ENCODE measurements at places on chromosomes 2 and 18. TPM values are rescaled to one million over a fixed set of nuclear protein-coding genes. Genes with fewer than 3 reads are reported as not detected.

Gene STARD7
- 77.3 TPM for total RNA-seq

Gene SERPINB12
- not detected for total RNA-seq

Gene UBXN4
- 64.1 TPM for total RNA-seq

- no peak overlapping the region for H3K4me3 ChIP-seq
- H3K4me1 ChIP-seq = no peaks in the 10 kb centered on the region
- no peak for DNase-seq
- H3K36me3 ChIP-seq = no peaks in the 10 kb centered on the region
These were observed 70.7 kb downstream of the CDC42EP3 start for GRCh38 chr2:37600735-37601134.

DNA sequence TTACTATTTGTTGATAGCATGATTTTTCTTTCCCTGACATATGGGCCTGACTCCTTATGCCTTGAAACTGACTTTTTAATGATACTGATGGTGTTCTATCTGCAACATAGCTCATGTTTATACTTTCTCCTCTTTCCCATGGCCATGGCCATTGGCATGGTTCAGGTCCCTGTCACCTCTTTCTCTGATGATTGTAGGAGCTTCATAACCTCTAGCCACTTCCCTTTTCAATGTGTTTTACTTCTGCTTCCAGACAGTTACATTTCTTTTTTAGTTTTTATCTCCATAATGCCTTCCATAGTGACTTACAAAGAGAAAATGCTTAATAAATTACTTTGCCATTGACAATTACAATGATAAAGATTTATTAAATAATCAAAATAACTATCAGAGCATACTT lies 177.9 kb upstream of the SETBP1 start:
- no peaks in the 10 kb centered on the region for H3K36me3 ChIP-seq
- DNase-seq = no peak
- H3K27ac ChIP-seq = no peak overlapping the region
- no peak overlapping the region for H3K4me3 ChIP-seq
- H3K27me3 ChIP-seq = no peaks in the 10 kb centered on the region

Gene SCN3A
- total RNA-seq = 2.2 TPM

Gene PARD3B
- 70.5 TPM for total RNA-seq

DNA sequence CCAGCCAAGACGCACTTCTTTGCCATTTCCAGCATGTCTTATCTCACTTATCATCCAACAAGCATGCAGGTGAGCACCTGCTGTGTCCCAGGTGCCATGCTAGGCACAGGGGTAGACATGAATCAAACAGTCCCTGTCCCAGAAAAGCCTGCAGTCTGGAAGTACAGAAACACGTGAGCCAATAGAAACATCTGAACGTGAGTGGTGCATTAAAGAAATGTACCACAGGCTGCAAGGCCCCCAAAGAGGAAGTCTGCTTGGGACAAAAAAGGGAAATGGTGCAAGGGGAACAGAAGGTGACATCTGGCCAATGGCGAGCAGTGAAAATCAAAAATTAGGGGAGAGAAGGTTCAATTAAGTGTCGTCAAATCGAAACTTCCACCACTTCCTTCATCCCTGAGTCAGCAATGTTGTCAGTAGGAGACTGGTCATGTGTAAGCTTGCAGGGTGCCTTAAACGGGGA lies 17.6 kb upstream of the TMEM247 start:
- no peak overlapping the region for H3K27ac ChIP-seq
- H3K27me3 ChIP-seq = no peaks in the 10 kb centered on the region
- no peak overlapping the region for H3K4me3 ChIP-seq
- DNase-seq = no peak

GRCh38 chr2:98805412-98806171 lies 74.7 kb upstream of the MGAT4A start:
- peak overlapping the region; percentile 57 for H3K27ac ChIP-seq
- no peaks in the 10 kb centered on the region for H3K27me3 ChIP-seq
- H3K36me3 ChIP-seq = no peaks in the 10 kb centered on the region
- DNase-seq = peak; percentile 17
- no peak overlapping the region for H3K4me3 ChIP-seq

Gene HYCC2
- 19.0 TPM for total RNA-seq

Gene TNFRSF11A
- total RNA-seq = 6.7 TPM

Gene ACMSD
- total RNA-seq = not detected

DNA sequence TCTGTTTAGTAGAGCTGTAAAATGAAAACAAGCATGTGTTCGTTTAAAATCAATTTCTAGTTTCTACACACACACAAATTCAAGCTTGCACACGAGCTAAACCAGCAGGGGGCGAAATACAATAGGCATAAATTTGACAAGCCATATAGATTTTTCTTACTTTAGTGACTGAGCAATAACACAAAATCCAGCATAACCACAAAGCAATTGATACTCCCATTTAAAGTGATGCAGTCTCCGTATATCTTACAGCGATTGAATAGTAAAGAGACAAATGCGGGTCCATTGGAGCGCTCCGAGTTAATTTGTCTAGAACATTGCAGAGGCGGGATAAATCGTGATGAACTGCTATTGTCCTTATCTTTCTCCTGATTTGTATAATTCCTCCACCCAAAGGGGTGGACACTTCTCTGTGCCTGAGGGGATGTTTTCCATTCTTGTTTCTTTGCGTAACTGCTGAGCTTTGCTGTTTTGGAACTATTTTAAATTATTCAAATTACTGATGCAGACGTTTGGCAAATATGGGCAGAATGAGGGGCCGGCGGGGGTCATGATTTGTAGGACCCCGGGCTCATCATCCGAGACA lies 1.2 kb upstream of the AFTPH start:
- peak overlapping the region; percentile 99 for H3K27ac ChIP-seq
- H3K4me3 ChIP-seq = peak overlapping the region; percentile 99
- H3K4me1 ChIP-seq = no peaks in the 10 kb centered on the region
- H3K27me3 ChIP-seq = no peaks in the 10 kb centered on the region

- no peak overlapping the region for H3K27ac ChIP-seq
- no peak for DNase-seq
- H3K36me3 ChIP-seq = no peaks in the 10 kb centered on the region
- no peaks in the 10 kb centered on the region for H3K4me1 ChIP-seq
- no peak overlapping the region for H3K4me3 ChIP-seq
- H3K27me3 ChIP-seq = no peaks in the 10 kb centered on the region
These were observed 1055.5 kb upstream of the KLHL29 start for GRCh38 chr2:22329211-22330154.

DNA sequence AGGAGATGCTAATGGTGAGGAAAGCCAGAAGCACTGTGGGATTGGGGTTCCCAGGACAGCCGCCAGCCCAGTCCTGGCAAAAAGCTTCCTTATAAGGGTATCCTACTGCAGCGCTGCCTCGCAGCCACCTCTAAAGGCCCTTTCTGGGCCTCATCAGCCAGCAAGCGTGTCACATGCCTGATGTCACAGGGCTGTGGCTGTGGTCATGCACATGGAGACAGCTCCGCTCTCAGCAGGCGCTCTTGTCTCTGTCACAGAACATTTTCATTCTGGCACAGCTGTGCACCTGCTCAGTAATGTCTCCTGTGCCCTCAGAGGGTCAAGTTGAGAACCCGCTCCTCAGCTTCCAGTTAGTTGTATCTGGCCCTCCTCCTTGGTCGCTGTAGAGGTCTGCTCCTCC lies 17.7 kb upstream of the MAL start:
- no peak overlapping the region for H3K4me3 ChIP-seq
- no peaks in the 10 kb centered on the region for H3K4me1 ChIP-seq
- no peak for DNase-seq
- no peak overlapping the region for H3K27ac ChIP-seq
- H3K27me3 ChIP-seq = no peaks in the 10 kb centered on the region
- no peaks in the 10 kb centered on the region for H3K36me3 ChIP-seq

DNA sequence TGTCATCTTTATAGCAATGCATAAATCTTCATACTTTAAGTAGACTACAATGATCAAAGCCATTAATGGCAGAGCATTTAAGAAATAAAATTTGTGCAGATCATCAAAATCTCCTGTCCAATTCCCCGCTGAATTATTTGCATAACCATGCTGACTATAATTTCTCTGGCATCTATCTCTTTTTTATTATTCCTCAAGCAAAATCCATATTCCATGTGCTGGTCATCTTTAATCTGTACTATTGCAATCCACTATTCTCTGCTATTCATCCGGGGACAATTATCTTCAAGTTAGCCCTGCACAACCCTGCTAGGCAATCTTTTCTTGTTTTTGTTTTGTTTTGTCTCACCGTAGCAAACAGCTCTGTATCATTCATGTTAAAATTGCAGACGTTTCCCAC lies 1469.6 kb upstream of the NXPH2 start:
- H3K27ac ChIP-seq = no peak overlapping the region
- H3K27me3 ChIP-seq = no peaks in the 10 kb centered on the region
- H3K4me3 ChIP-seq = no peak overlapping the region
- DNase-seq = no peak
- H3K4me1 ChIP-seq = no peaks in the 10 kb centered on the region

Gene MC5R
- total RNA-seq = not detected

GRCh38 chr2:7927691-7928090 lies 754.2 kb upstream of the ID2 start:
- no peak for DNase-seq
- H3K4me1 ChIP-seq = no peaks in the 10 kb centered on the region
- no peak overlapping the region for H3K27ac ChIP-seq

Gene CCDC74A
- total RNA-seq = 19.5 TPM

GRCh38 chr2:202488671-202489070 lies 112.5 kb downstream of the BMPR2 start:
- no peak for DNase-seq
- H3K27ac ChIP-seq = no peak overlapping the region
- H3K36me3 ChIP-seq = no peaks in the 10 kb centered on the region
- H3K27me3 ChIP-seq = no peaks in the 10 kb centered on the region

DNA sequence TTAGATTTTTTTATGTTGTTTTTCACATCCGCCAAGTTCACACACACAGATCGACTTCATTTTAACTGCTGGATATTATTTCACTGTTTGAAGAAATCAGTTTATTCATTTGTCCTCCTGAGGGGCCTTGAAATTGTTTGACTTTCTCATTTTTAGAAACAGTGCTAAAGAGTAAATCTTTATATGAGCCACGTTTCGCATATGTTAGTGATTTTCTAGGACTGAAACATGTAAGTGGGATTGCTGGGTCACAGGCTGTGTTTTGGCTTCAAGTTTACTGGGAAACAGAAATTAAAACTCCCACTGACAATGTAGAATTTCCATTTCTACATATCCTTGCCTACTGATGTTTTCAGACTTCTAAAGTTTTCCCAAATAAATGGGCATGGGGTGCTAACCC lies 363.8 kb downstream of the NCKAP5 start:
- H3K36me3 ChIP-seq = no peaks in the 10 kb centered on the region
- H3K27me3 ChIP-seq = no peaks in the 10 kb centered on the region
- no peak overlapping the region for H3K4me3 ChIP-seq
- H3K4me1 ChIP-seq = no peaks in the 10 kb centered on the region
- no peak for DNase-seq
- no peak overlapping the region for H3K27ac ChIP-seq

DNA sequence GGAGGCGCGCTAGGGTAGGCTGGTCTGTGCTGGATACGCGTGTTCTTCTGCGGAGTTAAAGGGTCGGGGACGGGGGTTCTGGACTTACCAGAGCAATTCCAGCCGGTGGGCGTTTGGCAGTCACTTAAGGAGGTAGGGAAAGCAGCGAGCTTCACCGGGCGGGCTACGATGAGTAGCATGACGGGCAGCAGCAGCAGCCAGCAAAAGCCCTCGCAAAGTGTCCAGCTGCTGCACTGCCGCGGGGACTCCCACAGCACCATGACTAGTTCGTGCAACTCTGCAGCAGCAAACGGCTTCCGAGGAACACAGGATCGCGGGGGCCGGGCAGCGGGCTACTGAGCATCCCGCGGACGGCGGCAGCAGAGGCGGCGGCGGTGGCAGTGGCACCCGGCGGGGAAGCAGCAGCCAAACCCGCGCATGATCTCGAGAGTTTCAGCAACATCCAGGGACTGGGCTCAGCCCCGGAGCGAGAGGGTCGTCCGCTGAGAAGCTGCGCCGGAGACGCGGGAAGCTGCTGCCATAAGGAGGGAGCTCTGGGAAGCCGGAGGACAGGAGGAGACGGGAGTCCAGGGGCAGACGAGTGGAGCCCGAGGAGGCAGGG lies 368 bp downstream of the TMEFF2 start:
- peak overlapping the region; percentile 36 for H3K4me3 ChIP-seq
- DNase-seq = no peak
- no peak overlapping the region for H3K27ac ChIP-seq
- H3K36me3 ChIP-seq = no peaks in the 10 kb centered on the region

DNA sequence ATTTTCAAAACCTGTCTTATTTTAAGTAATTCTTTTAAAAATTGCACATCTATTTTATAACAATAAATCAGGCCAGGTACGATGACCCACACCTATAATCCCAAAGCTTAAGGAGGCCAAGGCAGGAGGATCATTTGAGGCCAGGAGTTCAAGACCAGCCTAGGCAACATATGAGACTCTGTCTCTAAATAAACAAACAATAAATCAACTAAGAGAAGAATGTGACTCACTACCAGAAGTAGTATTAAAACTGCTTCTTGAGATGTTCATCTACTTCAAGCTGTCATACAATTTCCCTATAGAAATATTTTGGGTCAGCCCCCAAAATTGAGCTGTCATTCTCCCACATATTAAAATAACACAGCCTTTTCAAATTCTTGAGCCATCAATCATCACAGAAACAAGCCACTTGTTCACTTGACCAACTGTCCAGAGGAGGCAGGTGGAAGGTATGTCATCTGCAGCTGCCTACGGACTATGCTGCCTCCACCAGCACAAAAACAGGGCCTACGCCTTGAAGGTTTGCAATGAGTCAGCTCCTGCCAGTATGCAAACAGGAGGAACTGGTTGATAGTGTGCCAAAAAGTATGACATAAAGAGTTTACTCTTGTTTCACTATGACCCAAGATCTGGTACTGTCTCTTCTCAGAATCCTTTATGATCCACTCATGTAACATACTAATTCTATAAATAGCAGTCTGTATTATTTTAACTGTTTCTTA lies 33.6 kb downstream of the KIDINS220 start:
- H3K27me3 ChIP-seq = no peaks in the 10 kb centered on the region
- no peak for DNase-seq
- no peaks in the 10 kb centered on the region for H3K4me1 ChIP-seq
- H3K4me3 ChIP-seq = no peak overlapping the region

DNA sequence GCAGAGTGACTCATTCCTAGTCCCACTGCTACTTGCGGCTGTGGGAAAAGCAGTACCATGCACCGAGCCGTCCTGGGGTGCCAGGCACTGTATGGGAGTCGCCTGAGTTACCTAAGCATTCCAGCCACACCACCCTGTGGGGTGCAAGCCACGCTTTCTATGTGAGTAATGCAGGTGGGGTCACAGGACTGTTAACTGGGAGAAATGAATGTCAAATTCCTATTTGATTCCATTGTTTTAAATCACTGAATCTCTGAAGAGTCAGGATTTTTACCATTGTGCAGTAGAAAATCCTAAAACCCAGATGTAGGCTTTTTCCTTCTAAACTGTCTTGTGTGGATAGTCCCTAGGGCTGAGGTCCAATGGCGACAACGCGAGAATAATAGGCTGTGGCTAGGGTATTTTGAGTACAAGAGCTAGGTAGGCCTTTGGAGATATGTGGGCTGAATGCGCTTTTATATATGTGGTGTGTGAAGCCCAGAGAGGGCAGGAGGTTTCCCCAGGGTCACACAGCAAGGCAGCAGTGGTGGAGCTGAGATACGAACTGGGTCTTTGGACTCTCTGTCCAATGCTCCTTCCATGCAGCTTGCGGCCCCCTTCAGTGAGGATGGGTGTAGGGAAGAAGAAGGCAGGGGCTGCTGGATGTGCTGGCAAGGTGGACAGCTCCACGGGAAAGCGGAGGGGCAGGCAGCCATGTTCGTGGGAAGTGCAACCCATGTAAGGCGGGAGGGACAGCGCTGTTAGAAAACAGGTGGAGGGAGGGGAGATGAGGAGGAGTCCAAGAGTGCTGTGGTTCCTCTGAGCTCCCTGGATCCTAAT lies 83.2 kb downstream of the DDX1 start:
- no peaks in the 10 kb centered on the region for H3K27me3 ChIP-seq
- no peak overlapping the region for H3K27ac ChIP-seq
- H3K4me3 ChIP-seq = no peak overlapping the region
